ENCODE measurements at places on chromosomes 16 and 17. TPM values are rescaled to one million over a fixed set of nuclear protein-coding genes. Genes with fewer than 3 reads are reported as not detected.

DNA sequence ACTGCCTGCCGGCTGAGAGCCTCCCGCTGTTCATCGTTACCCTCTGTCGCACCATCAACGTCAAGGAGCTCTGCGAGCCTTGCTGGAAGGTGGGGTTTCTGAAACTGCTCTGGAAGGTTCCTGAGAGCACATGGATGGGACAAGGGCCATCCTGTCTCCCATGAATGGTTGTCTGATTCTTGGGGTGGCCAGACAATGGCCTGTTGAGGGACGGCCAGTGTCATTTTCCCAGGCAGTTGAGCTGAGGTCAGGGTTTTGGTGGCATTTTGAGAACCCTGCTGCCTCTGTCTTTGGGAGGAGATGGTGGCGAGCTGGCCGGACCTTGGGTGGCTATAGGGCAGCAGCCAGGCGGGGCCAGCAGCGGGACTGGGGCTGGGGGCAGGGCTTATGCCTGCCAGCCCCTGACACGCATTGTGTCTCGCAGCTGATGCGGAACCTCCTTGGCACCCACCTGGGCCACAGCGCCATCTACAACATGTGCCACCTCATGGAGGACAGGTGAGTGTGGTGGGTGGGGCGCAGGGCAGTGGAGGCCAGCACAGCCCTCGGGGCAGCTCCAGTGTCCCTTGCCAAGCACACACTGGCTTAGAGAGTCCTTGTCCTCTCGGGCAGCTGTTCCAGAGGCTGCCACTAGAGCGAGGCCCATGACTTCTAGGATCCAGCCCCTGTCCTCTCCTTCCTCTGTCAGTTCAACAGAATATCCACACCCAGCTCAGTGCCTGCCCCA, 9.1 kb downstream of the TSC2 start:
- DNase-seq = no peak

DNA sequence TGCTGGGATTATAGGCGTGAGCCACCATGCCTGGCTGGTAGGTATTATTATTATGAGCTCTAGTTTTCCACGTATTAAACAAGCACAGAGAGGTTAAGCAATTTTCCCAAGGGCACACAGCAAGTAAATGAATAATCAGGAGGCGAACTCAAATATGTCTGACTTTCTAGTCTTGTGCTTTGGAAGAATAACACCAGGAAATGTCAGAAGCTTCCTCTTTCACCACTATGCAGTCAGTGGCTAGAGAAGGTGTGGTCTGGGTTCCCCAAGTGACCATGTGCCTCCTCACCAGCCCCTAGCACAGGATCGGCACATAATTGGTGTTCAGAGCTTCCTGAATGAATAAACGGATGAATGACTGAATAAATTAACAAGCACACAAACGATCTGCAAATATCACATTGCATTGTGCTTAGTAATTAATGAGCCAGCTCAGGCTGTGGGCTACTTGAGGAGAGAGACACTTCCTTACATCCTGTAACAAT, 21.6 kb upstream of the SCNN1B start:
- DNase-seq = no peak

GRCh38 chr16:4534151-4534790, 4.3 kb downstream of the CDIP1 start:
- DNase-seq = no peak

The CCL7 gene
- total RNA-seq = not detected

GRCh38 chr16:13136901-13137300, 235.5 kb downstream of the SHISA9 start:
- DNase-seq = no peak

DNA sequence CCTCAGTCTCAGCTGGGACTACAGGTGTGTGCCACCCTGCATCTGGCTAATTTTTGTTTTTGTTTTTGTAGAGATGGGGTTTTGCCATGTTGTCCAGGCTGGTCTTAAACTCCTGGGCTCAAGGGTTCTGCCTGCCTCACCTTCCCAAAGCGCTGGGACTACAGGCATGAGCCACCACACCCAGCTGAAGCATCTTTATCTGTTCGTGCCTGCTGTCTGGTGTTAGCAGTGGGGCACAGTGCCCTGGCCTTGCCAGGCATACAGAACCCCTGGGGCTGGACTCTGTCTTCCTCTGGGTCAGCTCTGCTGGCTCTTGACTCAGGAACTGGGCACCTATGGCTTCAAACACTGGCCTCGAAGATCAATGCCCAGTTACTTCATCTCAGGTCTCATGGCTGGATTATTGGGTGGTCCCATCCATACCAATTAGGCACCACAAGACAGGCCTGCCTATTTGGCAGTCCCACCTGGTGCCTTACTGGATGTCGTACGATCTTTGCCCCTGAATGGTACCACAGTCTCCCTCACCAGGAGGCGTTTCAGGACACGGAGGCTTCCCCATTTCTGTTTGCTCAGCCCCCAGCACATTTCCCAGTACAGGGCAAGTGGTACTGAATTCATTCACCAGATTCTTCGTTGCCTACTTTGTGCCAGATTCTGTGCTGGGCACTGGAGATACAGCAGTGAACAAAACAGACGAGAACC, 99.3 kb downstream of the RAB11FIP4 start:
- no peak for DNase-seq

The PIPOX gene
- total RNA-seq = 6.4 TPM

The TMEM204 gene
- total RNA-seq = 40.2 TPM

Measured in sigmoid colon (tissue), 7 donors.